ENCODE measurements at places on chromosomes 7 and 10. TPM values are rescaled to one million over a fixed set of nuclear protein-coding genes. Genes with fewer than 3 reads are reported as not detected.

Gene MMP21
- total RNA-seq, result 0.22 TPM

Gene PLXNA4
- total RNA-seq, result 6.9 TPM

Gene TDRD1
- not detected for total RNA-seq

Gene MET
- total RNA-seq, result 49.3 TPM

Gene ELN
- 15.5 TPM for total RNA-seq

Gene CDK14
- total RNA-seq, result 1.6 TPM

Gene CSTF2T
- 29.4 TPM for total RNA-seq

Gene NOS3
- total RNA-seq, result 25.0 TPM

Gene TNS3
- 6.8 TPM for total RNA-seq

Gene TLX1
- total RNA-seq, result not detected

Gene PAX2
- total RNA-seq, result not detected

Gene LAMTOR4
- total RNA-seq, result 96.6 TPM

Gene GPR158
- total RNA-seq, result not detected

Gene RET
- total RNA-seq, result 0.44 TPM
